ENCODE measurements at places on chromosomes 13 and 19.

- DNase-seq = no peak
Measured at GRCh38 chr13:109119896-109120295, 490.5 kb downstream of the MYO16 start.

GRCh38 chr19:18425515-18426415 is 6.6 kb downstream of the SSBP4 start:
- DNase-seq = no peak

DNA sequence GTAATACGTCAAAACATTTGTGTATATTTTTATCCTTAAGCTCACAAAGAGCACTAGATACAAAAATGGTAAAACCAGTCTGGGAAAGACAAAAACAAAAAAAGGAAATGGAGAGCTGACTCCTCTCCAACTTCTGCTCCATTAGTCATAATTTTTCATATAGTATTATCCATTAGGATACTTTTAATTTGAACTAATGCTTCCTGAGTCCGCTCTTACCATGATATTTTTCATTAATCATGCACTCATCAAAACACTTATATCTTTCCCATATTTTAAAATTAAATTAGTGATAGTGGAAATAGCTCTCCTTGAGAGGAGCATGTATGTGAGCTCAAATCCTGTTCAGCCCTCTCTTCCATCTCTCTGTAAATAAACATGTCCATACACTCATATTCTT is 1093.0 kb upstream of the MIR17HG start:
- DNase-seq = no peak

DNA sequence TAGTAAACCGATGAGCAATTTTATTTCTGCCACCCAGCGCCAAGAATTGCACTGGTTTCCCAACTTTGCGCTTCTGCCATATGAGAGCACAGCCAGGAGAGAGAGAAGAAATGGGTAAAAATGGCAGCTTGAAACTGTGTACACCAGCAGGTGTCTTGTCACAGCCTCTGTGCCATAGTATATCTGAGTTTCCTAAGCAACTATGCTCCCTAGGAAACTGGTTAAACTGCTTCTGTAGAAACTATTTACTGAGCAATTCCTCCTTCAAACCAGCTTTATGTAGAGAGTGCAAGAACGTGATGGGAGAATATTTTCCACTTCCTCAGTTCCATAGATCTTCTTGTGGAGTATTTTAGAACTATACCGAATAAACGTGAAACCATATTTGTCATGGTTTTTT is 1361.3 kb downstream of the PCDH9 start:
- no peak for DNase-seq

DNA sequence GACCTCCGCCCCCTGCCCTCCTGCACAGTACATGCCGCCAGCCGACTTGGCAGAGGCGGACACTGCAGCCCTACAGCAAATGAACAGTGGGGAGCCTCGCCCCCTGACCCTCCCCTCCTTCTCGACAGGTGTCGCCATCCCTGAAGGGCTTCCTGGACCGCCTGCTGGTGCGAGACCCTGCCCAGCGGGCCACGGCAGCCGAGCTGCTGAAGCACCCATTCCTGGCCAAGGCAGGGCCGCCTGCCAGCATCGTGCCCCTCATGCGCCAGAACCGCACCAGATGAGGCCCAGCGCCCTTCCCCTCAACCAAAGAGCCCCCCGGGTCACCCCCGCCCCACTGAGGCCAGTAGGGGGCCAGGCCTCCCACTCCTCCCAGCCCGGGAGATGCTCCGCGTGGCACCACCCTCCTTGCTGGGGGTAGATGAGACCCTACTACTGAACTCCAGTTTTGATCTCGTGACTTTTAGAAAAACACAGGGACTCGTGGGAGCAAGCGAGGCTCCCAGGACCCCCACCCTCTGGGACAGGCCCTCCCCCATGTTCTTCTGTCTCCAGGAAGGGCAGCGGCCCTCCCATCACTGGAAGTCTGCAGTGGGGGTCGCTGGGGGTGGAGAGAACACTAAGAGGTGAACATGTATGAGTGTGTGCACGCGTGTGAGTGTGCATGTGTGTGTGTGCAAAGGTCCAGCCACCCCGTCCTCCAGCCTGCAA is 18.3 kb upstream of the NCCRP1 start:
- no peak for DNase-seq

- DNase-seq = peak; percentile 95
Measured at GRCh38 chr19:55654868-55655647, at the start of gene U2AF2. TSS of gene U2AF2 (plus strand) at chr19:55655035. CDS start at chr19:55655105, 70 bp downstream.

All from stimulated activated CD8-positive, alpha-beta memory T cell treated with anti-CD3 and anti-CD28 coated beads, Interleukin-2, amount 100 ng/mL, for 1 hour (primary cell).